Activated T-cell treated with anti-CD3 and anti-CD28 coated beads, Interleukin-2, amount 50 U/mL, for 4 hours (primary cell): ENCODE measurements at places on chromosomes 6 and 20. TPM values are rescaled to one million over a fixed set of nuclear protein-coding genes. Genes with fewer than 3 reads are reported as not detected.

GRCh38 chr6:132817554-132818403, 3.4 kb downstream of the RPS12 start:
- no peak for DNase-seq

- DNase-seq, result no peak
Measured at GRCh38 chr6:11386323-11386722, 151.2 kb upstream of the TMEM170B start.

DNA sequence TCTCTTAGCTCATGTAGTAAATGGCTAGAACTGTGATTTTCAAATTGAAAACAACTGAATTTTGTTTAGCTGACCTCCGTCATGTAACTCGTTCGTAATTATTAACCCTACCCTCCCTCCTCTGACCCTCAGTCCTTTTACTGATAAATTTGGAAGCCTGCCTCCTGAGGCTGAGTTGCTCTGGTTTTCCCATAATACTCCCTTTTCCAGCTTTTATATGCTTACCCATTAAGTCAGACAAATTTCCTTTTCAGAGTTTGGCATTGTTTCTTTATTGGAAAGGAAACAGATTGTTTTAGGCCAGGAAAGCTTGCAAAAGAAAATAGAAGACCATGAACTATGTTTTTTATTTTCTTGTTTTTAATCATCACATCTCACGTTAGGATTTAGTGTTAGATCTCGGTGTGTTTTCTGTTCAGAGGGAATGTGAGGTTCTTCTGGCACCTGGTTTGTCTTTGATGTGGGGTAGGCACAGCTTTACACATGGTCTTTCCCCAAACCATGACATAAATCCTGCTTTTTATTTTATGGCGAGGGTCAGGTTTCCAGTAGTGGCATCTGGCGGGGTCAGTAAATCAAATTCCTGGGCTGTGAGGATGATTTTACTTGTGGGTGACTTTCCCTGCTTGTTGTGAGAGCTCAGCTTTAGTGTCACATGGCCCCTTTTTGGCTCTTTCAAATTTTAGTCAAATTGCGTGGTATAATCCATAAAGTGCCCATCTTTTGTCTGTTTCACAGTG, 24.5 kb downstream of the PLCB4 start:
- DNase-seq, result no peak

DNA sequence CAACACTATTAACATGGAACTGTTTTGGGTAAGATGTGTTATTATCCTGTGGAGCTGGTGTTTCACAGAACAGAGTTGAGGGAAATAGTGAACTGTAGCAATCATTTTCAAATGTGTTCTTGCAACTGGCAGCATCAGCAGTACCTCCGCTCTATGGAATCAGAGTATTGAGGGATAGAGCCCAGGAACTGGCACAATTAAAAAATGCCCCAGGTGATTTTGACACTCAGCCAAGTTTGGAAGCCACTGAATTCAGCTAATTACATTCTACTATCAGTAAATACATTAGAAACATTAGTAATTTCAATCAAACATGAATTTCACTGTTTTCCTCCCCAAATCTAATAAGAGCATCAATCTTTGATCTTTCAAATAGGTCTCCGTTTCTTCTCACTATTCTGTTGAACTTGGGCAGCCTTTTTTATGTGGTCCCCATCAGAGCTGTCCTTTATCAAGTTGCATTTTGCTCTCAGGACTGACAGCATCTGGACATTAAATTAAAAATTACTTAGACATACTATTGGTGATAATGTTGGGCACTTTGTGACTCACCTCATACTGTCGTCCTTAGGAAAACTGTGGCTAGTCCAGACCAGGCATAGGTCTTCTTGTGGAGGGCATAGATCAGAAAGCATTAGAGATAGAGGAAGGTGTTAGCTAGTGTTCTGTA, 251.5 kb downstream of the DHX35 start:
- no peak for DNase-seq

- DNase-seq, result no peak
Measured at GRCh38 chr6:81750681-81751387, 1.6 kb downstream of the TENT5A start.

The HLA-DRA gene
- 37.3 TPM for total RNA-seq

- DNase-seq, result no peak
Measured at GRCh38 chr6:44432726-44433125, 45.2 kb downstream of the CDC5L start.

The SGK2 gene
- 0.18 TPM for total RNA-seq

GRCh38 chr6:33139596-33140206, 52.6 kb downstream of the COL11A2 start:
- DNase-seq, result no peak

The MOCS1 gene
- 0.98 TPM for total RNA-seq

GRCh38 chr20:57398901-57399535, 7.8 kb downstream of the RBM38 start:
- DNase-seq, result no peak

The CD93 gene
- 0.76 TPM for total RNA-seq

DNA sequence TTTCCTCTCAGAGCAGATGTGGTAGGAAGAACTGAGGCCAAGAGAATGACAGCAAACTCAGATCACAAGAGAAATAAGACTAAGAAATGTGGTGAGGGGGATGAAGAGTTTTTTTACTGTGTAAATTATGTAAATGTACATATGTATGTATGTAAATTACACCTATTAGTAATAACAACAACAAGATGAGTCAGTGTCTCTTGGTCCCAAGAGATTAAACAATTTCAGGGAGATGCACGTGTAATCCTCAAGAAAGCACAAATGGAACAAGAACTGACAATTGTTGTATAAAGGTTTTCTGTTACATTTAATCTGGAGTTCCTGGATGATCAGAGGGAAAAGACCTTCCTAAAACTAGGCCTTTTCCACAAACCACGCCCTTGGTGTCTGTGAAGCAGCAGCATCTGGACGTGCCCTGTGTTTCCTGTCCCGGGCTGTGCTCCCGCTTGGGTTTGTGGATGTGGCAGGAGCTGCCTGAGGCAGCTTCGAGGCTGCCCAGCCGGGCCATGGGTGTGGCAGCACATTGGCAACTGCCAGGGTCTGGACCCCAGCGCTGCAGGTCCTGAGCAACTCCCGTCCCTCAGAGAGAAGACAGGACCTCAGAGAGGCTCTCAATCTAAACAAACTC, 994 bp downstream of the CLDN20 start:
- no peak for DNase-seq

DNA sequence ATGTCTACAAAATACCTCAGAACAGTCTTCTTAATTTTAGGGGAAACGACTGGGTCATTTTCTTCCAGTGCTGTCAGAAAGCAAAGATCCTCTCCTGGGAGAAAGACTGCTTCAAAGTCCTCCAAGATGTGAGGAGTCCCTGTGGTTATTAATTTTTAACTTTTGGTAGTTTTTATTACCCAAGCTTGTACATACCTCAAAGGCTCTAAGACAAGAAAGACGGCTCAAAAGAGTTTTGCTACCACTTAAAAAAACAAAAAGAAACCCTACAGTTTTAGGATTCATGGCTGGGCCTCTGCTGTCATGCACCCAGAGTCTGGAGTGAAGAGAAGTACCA, 56.1 kb upstream of the APCDD1L start:
- no peak for DNase-seq

DNA sequence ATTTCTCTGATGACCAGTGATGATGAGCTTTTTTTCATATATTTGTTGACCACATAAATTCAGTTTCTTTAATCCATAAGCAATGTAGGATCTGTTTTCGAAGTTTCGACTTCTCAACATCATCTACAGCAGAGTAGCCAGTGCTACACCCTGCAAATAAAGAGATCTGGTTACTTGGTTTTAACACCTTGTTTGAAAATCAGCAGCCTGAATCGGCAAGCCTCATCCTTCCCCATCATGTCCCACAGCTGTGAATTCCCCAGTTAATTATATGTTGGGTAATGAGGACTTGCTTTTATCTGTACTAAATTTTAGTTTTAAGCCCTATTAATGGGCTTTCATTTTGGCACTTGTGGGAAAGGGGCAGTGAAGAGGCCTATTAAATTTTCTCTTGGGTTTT, 80.6 kb downstream of the BMP2 start:
- DNase-seq, result no peak

- DNase-seq, result no peak
Measured at GRCh38 chr6:43776115-43776798, 6.2 kb downstream of the VEGFA start.

GRCh38 chr6:17211101-17211500, 70.1 kb upstream of the RBM24 start:
- DNase-seq, result no peak

DNA sequence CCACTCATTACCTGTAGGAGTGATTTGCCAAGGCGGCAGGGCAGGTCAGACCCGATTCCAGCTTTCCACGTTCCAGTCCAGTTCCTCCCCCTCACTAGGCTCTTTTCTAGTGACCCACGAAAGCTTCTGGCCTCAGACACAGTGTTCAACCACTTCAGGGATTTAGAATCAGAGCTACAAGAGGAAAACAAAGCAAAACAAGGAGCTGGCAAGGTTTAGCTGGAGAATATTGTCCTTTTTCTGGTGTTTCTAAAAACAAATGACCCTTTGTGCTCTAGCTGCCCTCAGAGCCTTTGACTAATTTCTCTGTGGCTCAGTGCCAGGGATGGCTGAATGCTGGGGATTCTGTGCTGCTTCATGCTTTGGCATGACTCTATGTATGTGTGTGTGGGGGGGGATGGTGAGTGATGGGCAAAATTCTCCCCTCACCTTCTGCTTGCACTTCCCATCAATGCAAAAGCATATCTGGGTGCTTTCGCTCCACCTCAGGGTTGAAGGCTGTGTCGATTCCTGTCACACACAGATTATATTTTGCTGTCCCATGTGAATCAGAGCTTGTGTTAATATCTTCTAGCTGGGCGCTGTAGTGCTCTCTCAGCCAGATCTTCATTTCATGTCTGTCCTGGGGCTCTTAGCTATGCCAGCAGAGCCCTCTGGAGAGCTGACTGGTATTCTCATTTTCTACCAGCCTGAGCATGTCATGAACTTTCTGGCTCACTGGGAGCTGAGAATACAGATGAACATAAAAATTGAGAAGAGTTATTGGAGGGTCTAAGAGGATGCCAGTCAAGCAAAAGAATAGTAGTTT, 19.3 kb upstream of the NEDD9 start:
- no peak for DNase-seq

- no peak for DNase-seq
Measured at GRCh38 chr6:155434829-155435423, 20.7 kb downstream of the NOX3 start.

The NR2E1 gene
- total RNA-seq, result not detected

DNA sequence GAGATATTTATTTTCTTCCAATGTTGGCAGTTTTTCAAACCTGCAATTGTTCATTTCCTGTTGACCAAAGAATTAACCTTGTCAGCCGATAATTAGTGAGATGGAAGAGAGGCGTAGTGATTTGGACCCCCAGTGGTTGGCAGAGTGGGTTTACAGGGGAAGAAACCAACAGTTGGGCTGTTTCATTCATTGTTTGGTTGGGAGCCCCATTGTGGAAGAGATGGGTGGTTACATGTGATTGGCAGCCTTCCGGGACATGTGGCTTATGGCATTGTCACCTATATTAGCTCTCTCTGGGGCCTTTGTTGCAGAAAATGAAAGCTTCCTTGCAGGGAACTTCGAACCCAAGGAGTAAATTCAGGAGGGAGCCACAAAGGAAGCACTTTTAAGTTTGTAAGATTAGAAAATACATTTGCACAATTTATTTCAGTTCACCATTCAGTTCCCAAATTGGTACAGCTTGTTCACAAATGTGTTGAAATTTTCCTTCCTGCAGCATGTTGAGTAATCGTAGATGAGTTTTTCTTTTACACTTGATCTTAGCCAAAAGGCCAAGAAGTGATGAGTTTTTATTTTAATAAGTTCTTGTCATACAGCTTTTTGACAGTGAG, 50.3 kb upstream of the CDKAL1 start:
- no peak for DNase-seq

- DNase-seq, result no peak
Measured at GRCh38 chr6:16320533-16321340, 82.3 kb downstream of the GMPR start.

The DEFB132 gene
- not detected for total RNA-seq

- no peak for DNase-seq
Measured at GRCh38 chr6:161922631-161923119, 648.8 kb upstream of the AGPAT4 start.

The DNAAF9 gene
- 0.79 TPM for total RNA-seq

DNA sequence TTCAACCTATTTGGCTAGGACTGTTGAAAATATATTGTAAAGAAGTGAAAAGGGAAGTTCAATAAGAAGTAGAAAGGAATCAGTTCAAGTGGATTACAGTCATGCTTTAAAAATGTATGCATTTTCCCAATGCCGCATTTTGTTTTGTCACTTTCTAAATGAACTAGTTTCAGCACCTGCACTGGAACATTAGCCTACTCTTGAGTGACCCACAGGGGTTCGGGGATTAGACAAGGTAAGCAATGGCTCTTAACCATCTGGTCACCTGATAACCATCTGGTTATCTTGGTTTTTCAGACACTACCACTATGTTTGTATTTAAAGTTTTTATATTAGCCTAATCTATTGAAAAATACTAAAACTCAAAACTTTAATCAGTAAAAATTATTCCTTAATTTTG, 97.6 kb downstream of the CD164 start:
- no peak for DNase-seq

- DNase-seq, result no peak
Measured at GRCh38 chr6:157985378-157986155, 3.9 kb downstream of the SYNJ2 start.

DNA sequence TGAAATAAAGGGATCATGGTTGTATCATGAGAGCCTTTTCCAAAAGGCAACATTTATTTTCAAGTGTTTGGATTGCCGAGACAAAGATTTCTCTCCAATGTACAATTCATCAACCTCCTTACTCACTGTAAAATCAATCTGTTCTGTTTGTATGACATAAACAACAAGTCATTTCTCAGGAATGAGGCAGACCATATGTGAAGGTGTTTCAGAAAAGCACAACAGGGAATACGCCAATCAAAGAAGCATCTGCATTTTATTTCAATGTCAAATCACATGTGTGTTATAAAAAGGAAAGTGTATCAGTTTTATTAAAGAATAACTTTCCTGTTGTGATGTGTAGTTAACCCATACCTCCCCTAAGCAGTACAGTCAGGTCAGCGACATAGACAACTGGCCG, 653.7 kb downstream of the TFAP2A start:
- DNase-seq, result no peak

DNA sequence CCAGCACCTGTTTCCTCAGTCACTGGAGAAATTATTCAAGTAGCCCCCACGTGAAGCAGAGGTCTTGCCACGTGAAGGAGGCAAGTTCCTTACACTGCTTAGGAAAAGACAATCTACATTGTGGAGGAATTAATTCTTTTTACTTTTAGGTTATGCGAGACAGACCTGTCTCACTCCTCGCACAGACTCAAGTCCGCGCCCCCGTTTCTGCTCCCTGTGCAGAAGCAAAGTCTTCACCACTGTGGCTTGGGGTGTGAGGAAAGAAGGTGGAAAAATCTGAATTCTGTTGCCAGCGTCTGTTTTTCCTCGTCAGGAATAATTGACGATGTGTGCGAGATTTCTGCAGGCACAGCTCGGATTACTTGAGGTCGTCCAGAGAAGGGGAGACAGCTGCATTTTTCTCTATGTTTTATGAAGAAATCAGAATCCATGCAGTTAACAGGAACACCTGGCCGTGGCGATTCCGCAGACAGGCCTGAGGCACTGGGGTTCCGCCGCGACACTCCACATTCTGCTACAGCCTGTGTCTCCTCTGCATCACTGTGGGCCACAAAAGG, 185.1 kb downstream of the SMOC2 start:
- DNase-seq, result no peak

The ZC2HC1B gene
- not detected for total RNA-seq
